ENCODE measurements at places on chromosomes 3 and 15. TPM values are rescaled to one million over a fixed set of nuclear protein-coding genes. Genes with fewer than 3 reads are reported as not detected.
A peak's percentile ranks its signal among the peaks of the same experiment; 100 is the strongest.

DNA sequence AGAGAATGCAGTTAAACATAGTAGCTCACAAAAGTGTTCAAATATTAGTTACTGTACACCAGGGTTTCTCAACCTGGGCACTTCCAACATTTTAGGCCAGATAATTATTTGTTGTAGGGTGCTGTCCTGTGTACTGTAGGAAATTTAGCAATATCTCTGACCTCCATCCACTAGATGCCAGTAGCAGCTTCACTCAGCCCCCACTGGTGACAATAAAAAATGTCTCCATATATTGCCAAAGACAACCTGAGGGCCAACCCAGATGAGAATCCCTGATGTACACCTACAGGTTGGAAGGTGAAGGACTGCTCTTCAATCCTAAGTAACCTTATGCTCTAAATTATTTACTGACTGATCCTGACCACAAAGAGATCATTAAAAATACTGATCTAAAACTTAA, 32.5 kb downstream of the DCUN1D1 start:
- no peaks in the 10 kb centered on the region for H3K27me3 ChIP-seq
- DNase-seq, result no peak
- no peaks in the 10 kb centered on the region for H3K4me1 ChIP-seq
- H3K27ac ChIP-seq, result no peak overlapping the region
- H3K4me3 ChIP-seq, result no peak overlapping the region
- H3K36me3 ChIP-seq, result no peaks in the 10 kb centered on the region

DNA sequence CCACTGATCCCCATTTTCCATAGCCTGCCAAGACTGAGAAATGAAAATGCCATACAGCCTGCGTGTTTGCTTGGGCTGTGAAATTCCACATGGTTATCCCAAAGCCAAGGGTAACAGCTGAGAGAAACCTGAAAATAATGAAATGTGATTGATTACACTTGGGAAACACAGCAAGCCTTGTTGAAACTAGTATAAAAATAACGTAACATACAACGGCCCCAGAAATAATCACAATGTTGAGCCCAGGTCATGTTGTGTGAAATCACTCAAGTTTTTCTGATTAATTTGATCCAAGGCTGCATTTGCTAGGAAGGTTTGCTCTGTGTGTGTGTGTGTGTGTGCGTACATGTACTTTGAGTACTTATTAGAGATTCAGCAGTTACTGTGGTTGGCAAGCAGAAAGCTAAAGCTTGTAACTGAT, 269.0 kb downstream of the OXSM start:
- DNase-seq, result no peak
- H3K4me1 ChIP-seq, result no peaks in the 10 kb centered on the region
- no peak overlapping the region for H3K27ac ChIP-seq
- no peaks in the 10 kb centered on the region for H3K36me3 ChIP-seq

DNA sequence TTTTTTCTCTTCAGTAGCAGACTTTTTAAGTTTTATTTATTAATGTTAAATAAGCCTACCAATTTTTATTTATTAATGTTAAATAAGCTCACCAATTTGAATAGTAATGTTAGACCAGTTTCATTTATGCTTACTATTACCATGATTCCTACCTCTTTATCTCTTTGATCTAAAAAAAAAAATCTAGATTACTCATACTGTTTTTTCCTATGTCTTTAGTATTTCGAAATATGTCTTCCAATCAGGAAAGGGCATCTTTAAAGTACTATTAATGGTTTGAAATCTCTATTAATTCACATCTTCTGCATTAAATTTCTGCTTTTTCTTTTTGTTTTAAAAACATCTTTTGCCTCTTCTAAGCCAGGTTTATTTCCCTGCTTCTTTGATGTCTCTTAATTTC, 27.5 kb upstream of the MAPKBP1 start:
- no peaks in the 10 kb centered on the region for H3K36me3 ChIP-seq
- no peaks in the 10 kb centered on the region for H3K4me1 ChIP-seq
- DNase-seq, result no peak
- H3K4me3 ChIP-seq, result no peak overlapping the region

DNA sequence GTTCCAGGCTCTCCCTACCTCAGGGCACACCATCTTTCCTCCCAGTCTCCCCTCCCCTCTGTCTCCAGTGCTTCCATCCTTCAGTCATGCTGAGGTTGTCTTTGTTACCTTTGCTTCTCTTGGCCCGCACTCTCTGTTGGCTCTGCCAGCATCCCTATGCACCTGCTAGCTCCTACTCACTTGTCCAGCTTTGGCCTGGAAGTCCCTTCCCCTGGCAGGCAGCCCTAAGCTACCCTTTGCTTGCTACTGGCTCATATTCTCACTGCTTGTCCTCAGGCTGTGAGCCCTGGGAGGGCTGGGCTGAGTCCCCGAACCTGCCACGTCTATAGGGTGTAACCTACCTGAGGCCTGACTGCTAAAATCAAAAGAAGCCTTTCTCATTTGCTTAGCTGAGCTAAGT, 122.7 kb downstream of the PGPEP1L start:
- no peak overlapping the region for H3K4me3 ChIP-seq
- no peak overlapping the region for H3K27ac ChIP-seq
- no peaks in the 10 kb centered on the region for H3K36me3 ChIP-seq
- DNase-seq, result peak; percentile 33
- H3K4me1 ChIP-seq, result peaks cover 9% of the 10 kb centered on the region

DNA sequence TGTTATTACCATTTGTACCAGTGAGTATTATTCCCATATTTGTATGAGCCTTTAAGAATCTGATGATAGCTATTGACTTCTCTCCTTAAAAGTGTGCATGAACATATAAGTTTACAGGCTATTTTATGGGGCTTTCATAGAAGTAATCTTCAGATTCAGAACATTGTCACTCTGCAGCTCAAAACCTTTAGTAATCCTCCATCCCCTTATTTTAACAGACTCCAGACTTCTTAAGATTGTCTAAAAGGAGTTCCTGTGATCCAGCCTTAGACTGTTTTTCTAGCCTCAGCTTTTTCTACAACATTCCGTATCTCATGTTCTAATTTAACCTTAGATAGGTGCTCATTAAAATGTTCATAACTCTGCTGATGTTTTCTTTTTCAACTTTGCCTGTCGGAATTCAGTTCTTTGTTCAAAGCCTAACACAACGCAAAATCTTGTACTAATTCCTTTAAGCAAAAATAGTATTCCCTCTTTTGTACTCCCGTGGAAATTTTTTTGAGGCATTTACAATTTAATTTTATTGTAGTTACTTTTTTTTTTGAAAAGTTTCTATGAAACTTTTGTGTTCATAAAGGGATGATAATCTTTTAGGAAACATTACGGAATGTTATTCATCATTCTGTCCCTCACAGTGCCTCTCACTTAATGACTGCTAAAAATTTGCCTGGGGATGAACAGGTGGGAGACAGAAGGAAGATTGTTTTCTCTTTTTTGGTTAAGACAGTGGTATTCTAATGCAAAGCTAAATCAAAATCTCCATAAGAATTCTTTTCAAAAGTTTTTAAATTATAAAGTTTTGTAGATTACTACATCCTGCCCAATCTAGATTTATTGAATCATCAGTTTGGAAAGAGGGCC, 38.7 kb upstream of the UTS2B start:
- no peak overlapping the region for H3K27ac ChIP-seq
- H3K27me3 ChIP-seq, result no peaks in the 10 kb centered on the region
- H3K36me3 ChIP-seq, result no peaks in the 10 kb centered on the region
- H3K4me3 ChIP-seq, result no peak overlapping the region
- no peaks in the 10 kb centered on the region for H3K4me1 ChIP-seq

The GNAT1 gene
- total RNA-seq, result not detected

- H3K4me1 ChIP-seq, result peaks cover 20% of the 10 kb centered on the region
- H3K27ac ChIP-seq, result no peak overlapping the region
- no peaks in the 10 kb centered on the region for H3K36me3 ChIP-seq
- DNase-seq, result no peak
- no peaks in the 10 kb centered on the region for H3K27me3 ChIP-seq
These were observed 86.6 kb downstream of the GAP43 start for GRCh38 chr3:115709931-115710330.

GRCh38 chr3:158827773-158828172, 25.9 kb downstream of the MFSD1 start:
- H3K4me1 ChIP-seq, result no peaks in the 10 kb centered on the region
- no peaks in the 10 kb centered on the region for H3K27me3 ChIP-seq
- no peak for DNase-seq
- no peak overlapping the region for H3K4me3 ChIP-seq
- H3K36me3 ChIP-seq, result peaks cover 13% of the 10 kb centered on the region

DNA sequence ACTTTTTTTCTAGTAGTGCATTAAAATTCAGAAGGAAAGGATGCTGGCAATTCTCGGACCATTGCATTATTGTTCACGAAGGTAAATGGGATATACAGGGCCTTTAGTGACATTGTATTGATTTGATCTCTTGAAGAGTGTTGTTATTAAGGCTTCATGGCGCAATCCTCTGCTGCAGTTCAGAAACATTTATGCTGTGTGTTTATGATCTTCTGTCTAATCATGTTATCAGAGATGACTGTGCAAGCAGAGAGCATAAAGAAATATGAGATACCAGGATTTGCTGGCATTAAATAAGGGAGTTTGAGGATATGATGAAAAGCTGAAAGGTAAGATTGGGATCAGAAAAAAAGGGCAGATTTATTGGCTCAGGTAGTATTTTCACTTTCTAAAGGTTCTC, 180.6 kb downstream of the EPHA6 start:
- no peak for DNase-seq
- no peak overlapping the region for H3K27ac ChIP-seq
- no peak overlapping the region for H3K4me3 ChIP-seq
- H3K4me1 ChIP-seq, result no peaks in the 10 kb centered on the region
- no peaks in the 10 kb centered on the region for H3K36me3 ChIP-seq

GRCh38 chr3:12886106-12886679, 44.8 kb upstream of the RPL32 start:
- H3K27ac ChIP-seq, result no peak overlapping the region
- no peaks in the 10 kb centered on the region for H3K4me1 ChIP-seq
- peaks cover 4% of the 10 kb centered on the region for H3K27me3 ChIP-seq

DNA sequence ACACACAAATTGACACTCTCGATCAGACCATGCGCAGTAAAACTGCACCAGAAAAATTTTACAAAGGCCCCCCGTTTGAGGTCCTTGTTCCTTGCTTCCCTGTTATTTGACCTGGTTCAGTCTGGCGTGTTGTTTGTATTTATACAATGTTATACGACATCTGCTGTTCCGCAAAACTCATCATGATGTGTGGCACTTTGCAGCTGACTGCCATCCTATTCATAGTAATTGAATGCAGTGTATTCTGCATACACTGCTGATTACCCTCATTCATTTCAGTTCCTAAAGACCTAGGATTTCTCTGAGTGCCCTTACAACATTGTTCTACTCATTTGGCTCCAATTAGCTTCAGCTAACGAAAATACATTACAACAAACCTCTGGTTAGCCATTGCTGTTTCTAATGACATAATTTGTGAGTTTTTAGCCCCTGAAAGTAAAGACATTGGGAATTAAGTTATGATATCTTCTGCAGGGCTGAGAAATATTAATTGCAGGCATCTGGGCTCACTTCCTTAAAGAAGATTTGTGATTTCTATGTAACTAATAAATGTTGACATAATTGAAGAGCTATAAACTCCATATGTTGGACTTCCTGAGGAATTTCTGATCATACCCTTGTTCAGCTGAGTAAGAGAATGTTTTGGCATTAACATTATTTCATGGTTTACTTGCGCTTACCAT, 75.7 kb downstream of the C3orf38 start:
- H3K27ac ChIP-seq, result no peak overlapping the region
- no peaks in the 10 kb centered on the region for H3K27me3 ChIP-seq
- no peak for DNase-seq
- H3K4me3 ChIP-seq, result no peak overlapping the region
- no peaks in the 10 kb centered on the region for H3K4me1 ChIP-seq

- H3K27ac ChIP-seq, result no peak overlapping the region
- no peak for DNase-seq
- H3K36me3 ChIP-seq, result no peaks in the 10 kb centered on the region
- no peaks in the 10 kb centered on the region for H3K27me3 ChIP-seq
- no peaks in the 10 kb centered on the region for H3K4me1 ChIP-seq
These were observed 60.5 kb upstream of the MME start for GRCh38 chr3:155019575-155019974.

- DNase-seq, result no peak
- H3K36me3 ChIP-seq, result no peaks in the 10 kb centered on the region
- H3K27ac ChIP-seq, result no peak overlapping the region
- no peak overlapping the region for H3K4me3 ChIP-seq
- H3K27me3 ChIP-seq, result no peaks in the 10 kb centered on the region
These were observed 209.5 kb upstream of the LRRN1 start for GRCh38 chr3:3589715-3590130.

GRCh38 chr15:82999426-82999825, 12.0 kb downstream of the C15orf40 start:
- H3K36me3 ChIP-seq, result no peaks in the 10 kb centered on the region
- peak overlapping the region; percentile 74 for H3K27ac ChIP-seq
- no peaks in the 10 kb centered on the region for H3K27me3 ChIP-seq
- H3K4me3 ChIP-seq, result no peak overlapping the region

The IL20RB gene
- 0.52 TPM for total RNA-seq

GRCh38 chr15:93087825-93088199, 1.2 kb downstream of the RGMA start:
- no peaks in the 10 kb centered on the region for H3K36me3 ChIP-seq
- DNase-seq, result peak; percentile 72
- H3K4me3 ChIP-seq, result peak overlapping the region; percentile 47
- no peaks in the 10 kb centered on the region for H3K27me3 ChIP-seq
